ENCODE measurements at places on chromosomes 1 and 21.

GRCh38 chr1:89631816-89632656, 884 bp upstream of the LRRC8C start:
- no peak for DNase-seq

- no peak for DNase-seq
Observed at GRCh38 chr1:188822248-188822647, 1655.4 kb downstream of the BRINP3 start.

DNA sequence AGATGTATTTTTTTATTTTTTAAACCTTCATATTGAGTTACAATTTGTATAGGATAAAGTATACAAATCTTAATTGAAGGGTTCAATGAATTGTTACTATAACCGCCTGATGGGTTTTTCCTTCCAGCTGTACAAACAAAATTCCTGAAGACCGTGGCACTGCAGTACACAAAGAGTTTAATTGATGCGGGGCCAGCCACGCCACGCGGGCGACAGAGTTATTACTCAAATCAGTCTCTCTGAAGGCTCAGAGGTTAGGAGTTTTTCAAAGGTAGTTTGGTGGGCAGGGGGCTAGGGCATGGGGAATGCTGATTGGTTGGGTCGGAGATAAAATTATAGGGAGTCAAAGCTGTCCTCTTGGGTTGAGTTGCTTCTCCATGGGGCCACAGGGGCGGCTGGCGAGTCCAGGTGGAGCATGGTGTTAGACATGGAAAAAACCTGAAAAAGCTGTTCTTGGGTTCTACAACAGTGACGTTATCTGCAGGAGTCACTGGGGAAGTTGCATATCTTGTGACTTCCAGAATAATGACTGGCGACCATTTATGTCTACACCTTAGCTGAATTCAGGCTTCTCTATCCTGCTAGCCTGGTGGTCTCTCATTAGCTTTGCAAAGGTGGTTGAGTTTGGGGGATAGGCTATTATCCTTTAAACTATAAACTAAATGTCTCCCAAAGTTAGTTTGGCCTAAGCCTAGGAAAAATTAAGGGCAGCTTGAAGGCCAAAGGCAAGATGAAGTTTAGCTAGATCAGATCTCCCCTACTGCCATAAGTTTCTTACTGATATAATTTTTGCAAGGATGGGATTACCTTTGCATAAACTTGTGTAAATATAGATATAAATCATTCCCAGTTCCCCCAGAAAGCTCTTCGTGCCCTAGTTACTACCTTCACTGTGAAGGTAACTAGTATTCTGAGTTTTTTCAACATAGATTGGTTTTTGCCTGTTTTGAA, 13.0 kb upstream of the TMEM9 start:
- DNase-seq = no peak

DNA sequence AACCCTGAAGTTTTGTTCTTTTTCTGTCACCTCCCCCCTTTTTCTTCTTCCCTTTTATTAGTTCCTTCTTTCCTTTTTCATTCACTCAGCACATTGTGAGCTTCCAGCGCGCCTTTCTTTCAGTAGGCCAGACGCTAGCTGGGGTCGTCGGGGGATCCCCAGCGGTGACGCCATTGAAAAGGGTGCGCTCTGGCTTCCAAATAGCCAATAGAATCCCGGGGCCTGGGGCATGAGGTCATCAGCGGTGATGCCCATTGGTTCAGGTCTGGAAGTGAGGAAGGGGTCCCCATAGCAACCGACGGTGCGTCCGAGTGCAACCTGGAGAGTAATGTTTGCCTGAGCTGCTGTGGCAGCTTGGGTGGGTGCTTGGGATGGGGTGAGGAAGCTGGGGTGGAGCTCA, 6.9 kb upstream of the EFNA3 start:
- DNase-seq = no peak

- DNase-seq = no peak
Observed at GRCh38 chr21:44749116-44749758, 37.9 kb upstream of the TSPEAR start.

DNA sequence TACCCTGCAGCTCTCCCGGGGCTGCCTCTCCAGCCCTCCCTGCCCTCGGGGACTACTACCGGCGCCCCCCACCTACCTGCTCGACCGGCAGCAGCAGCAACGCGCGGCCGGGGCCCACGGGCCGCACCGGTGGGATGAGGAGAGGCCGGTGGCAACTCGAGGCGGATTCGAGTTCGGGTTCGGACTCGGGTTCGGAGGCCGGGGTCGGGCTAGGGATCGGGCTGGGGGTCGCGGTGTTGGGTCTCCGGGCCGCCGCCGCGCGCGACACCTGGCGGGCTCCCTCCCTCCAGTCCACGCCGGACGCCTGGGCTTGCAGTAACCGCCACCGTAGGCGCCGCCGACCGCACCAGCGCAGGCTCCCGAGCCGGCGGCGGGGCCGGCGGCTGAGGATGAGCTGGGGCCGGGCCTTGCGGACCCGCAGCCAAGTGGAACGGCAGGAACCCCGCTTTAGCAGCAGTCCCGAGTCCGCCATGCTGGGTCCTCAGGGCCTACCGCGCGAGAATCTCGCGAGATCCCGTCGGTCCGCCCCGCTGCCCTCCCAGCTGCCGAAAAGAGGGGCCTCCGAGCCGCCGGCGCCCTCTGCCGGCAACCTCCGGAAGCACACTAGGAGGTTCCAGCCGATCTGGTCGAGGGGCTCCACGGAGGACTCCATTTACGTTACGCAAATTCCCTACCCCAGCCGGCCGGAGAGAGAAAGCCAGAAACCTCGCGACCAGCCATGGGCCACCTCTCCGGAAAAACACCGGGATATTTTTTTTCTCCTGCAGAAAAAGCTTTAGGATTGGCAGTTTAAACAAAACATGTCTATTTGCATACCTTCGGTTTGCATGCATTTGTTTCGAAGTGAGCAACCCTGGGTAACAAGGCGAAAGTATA, at the start of gene NOL9:
Gene NOL9, minus strand, starts transcription at position 483 of the 876 bp plus-strand sequence. Its CDS starts 11 bp downstream, at position 472.
- DNase-seq = peak; percentile 89

- DNase-seq = no peak
Observed at GRCh38 chr1:116246174-116246573, 126.9 kb upstream of the ATP1A1 start.

- DNase-seq = no peak
Observed at GRCh38 chr1:230212405-230212936, 145.4 kb downstream of the GALNT2 start.

- DNase-seq = no peak
Observed at GRCh38 chr1:158646465-158646864, 40.0 kb downstream of the SPTA1 start.

- no peak for DNase-seq
Observed at GRCh38 chr21:31221043-31221442, 123.0 kb downstream of the TIAM1 start.

DNA sequence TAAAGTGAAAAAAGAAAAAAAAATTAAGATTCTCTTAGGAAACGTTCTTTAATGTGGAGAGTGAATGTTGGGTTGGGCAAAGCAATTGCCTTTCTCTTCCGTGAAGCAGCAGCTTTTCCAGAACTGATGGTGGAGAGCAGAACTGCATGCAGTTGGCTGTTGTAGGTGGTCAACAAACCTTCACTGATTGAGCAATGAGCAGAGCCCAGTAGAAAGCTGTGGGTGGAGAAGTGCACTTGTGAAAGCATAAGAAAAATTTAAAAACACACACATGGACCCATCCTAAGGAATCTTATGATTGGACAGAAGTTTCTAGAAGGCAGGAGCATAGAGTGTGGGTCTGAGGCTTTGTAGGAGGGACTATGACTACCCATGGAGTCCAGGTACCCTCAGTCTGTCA, 4.5 kb downstream of the PRELP start:
- no peak for DNase-seq

- DNase-seq = no peak
Observed at GRCh38 chr21:30714946-30715345, 3.6 kb downstream of the KRTAP21-3 start.

GRCh38 chr1:31405578-31406245, 7.3 kb upstream of the SERINC2 start:
- no peak for DNase-seq

GRCh38 chr1:172467446-172467845, 23.6 kb upstream of the PIGC start:
- DNase-seq = no peak

DNA sequence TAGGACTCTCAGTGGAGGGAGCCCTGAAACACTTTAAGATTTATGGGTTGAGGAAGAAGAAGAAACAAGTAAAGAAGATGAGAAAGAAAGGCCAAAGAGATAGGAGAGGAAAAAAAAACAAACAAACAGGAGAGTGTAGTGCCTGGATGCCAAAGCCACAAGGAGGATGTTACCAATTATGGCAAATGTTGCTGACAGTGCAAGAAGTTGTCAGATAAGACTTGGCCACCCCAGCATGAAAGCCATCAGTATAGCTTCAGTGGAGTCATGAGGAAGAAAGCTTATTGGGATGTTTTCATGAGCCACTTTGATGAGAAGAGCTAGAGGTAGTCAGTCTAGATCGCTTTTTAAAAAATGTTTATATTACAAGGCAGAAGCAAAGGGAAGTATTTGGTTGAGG, 380.2 kb upstream of the ADGRL4 start:
- DNase-seq = no peak

DNA sequence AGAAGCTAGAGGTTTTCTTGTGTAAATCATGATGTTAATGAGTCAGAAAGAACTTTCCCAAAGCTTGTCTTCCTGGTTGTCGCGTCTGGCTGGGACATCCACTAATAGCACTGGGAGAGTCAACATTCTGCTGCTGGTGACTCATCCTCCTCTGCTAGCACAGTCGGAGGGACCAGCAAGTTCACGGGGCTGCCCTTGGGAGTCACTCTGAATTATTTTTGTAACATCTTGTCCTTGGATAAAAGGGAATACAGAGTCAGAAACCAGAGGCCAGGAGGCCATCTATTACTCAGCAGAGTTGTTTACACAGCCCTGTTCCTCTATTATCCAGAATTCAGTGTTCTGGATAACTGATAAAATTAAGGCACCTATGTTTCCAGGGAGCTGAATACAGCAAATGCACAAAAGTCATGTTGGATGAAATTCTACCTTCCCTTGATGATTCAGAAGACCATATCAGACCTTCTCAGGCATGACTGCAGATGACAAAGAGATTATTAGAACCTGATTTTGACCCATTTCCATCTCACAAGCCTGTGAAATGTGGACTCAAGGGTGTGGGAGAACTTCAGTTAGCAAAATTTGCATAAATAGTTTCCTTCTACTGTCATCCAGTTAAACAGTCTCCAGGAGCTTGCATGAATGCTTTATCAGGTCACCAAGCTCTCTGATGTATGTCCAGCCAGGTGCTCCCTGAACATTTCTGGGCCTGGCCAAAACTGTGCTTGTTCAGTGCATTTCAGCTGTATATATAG, 68.1 kb downstream of the JAK1 start:
- DNase-seq = no peak

DNA sequence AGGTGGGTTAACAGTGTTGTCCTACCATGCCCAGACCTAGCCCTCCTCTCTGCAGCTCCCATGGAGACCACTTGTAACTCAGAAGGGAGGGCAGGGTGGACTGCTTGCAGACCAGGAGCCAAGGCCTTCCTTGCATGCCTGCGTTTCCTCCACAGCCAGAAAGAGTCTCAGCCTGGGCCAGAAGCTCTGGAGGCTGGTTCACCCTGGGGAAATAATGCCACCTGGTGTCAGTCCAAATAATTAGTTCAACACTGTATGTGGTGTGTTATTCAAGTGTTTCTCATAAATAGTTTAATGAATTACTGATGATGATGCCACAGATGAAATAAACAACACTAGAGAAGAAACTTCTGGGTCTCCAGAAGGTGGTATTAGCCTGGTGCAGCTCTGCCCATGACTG, 16.9 kb upstream of the VANGL1 start:
- DNase-seq = no peak

DNA sequence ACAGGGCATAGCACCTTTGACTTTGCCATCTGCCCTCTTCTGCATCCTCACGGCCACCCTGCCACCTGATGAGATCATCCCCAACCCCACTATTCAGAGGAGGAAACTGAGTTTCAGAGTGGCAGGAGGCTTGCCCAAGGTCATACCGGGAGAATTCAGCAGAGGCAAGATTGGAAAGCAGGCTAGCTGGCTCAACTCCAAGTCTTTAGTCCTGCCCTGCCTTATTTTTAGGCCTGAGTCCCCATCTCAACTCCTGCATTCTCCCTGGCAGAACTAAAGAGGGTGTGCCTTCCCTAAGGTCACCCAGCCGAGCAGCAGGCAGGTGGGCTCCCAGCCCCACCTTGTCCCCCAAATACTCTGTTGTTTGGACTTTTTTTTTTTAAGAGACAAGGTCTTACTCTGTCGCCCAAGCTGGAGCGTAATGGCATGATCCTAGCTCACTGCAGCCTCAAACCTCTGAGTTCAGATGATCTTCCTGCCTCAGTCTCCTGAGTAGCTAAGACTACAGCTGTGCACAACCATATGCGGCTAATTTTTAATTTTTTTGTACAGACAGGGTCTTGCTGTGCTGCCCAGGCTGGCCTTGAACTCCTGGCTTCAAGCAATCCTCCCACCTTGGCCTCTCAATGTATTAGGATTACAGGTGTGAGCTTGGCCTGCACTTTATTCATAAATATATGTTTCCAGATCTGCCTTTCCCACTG, 13.8 kb upstream of the FGR start:
- DNase-seq = no peak

Data from activated gamma-delta T cell (primary cell).